ENCODE measurements at places on chromosomes 12 and 14.

- DNase-seq, result peak; percentile 70
Measured at GRCh38 chr12:12561371-12562015, 1.2 kb downstream of the DUSP16 start.

- no peak for DNase-seq
Measured at GRCh38 chr14:36028218-36028617, 148.3 kb downstream of the PTCSC3 start.

DNA sequence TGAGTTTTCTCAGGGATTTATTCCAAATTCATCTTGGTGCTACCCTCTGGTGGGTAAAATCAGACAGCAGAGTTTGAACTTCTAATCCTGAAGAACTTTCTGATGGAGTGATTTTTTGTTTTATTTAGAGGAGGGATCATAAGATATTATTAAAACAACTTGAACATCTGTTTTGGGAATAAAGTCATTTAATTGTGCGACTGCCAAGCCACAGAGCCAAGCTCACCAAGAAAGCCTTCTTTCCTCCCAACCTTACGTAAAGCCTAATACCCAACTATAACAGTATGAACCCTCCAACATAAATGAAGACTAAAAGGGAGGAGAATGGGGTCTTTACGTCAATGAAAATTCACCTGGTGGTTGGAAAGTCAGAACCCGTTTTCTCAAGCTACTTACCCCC, 205.5 kb upstream of the IGF1 start:
- no peak for DNase-seq

GRCh38 chr12:57151741-57152630, 4.6 kb upstream of the LRP1-AS start:
- no peak for DNase-seq

DNA sequence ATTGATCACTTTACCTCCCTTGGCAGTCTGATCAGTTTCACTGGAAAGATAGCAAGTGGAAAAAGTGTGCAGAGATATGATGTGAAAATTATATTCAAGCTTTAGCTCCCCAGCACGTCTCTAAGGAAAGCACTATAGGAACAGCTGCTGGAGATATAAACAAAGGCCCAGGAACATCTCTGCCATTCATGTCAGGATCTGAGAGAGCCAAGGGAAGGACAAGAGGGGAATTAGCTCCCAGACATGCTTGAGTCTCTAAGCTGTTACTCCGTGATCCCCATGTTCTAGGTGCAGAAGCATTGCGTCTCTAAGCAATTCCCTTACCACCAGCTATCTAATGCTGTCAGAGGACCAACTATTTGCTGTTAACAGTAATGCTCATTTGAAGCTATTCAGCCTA, 700.2 kb downstream of the DIO2 start:
- DNase-seq, result no peak

DNA sequence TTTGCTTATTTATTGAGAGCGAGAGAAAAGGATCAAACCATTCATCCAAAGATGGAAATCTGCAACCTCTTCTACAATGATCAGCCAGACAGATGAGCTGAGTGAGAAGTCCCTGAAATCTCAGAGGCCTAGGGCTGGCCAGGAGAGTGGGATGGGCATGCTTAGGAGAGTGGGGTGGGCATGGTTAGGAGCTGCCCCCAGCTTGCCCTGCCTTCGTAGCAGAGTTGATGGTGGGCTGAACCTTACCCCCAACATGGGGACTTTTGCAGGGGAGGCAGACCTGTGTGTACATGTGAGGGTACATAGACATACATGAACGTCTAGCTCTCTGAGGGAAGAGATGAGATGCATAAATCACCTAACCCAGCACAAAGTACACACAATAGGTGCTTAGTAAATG, 95.7 kb upstream of the ESRRB start:
- DNase-seq, result no peak

GRCh38 chr12:4540638-4541037, 1.9 kb downstream of the RAD51AP1 start:
- DNase-seq, result peak; percentile 75

DNA sequence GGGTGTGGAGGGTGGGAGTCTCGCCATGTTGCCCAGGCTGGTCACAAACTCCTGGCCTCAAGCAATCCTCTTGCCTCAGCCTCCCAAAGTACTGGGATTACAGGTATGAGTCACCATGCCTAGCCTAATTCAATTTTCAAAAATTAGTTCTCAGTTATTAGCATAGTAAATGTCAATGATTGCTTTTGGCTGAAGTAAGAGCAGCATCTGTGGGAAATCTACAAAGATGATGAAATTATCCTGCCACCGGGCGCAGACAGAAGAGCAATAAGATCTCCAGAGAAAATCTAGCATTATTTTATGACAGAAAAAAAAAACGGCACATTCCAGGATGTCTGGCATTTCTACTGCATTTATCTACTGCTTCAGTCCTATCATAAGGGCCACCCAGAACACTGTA, 97.9 kb upstream of the DAAM1 start:
- no peak for DNase-seq

GRCh38 chr12:56243731-56244181, 13.9 kb downstream of the SLC39A5 start:
- DNase-seq, result peak; percentile 91

DNA sequence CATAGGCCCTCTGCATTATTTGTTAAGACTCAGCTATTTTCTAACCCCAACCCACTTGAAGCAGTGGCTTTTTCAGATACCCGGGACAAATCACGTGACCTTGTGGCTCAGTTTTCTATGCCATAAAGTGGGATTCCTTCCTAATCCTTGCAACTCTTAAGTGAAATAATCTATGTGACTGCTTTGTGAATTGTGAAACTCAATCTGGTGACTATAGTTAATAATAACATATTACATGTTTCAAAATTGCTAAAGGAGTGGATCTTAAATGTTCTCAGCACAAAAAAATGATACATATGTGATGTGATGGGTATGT, 17.3 kb downstream of the EML1 start:
- DNase-seq, result no peak

DNA sequence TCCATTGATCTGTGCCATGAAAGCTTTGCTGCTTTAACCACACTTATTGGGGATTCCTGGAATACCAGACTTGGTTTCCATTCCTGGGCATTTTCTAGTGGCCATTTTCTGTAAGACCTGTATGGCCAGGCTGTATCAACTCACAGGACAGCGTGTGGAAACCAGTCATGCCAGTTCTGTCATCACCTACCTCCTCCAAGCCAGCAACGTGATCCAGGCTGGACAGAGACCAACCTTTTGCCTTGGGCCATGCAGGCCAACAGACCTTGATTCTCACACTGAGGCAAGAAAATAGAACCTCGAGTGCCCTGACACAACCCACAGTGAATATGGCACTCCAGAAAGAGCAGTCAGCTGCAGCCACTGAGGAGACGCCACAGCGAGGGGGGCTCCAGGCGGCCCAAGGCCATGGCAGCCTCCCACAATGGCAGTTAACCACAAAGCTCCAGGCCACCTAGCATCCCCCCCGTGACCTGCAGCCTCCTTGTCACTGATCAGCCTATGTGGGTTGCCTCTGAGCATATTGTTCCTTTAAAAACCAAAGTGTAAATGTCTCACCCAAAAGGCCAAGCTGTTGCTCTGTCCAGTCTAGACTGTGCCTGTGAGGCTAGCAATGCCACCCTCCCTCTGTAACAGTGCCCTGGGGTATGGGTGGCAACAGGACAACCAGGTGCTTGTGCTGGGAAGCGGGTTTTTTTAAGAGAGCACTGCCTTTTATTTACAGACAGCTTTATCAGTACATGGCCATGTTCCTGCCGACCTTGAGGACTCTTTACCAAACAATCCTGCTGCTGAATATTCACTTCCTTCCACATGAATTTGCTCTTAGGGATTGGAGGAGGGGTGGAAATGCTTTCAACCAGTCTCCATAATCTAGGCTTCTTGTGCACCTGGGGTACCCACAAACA, 168.7 kb upstream of the HIF1A start:
- peak; percentile 17 for DNase-seq
